ENCODE measurements at places on chromosomes 7 and 10. TPM values are rescaled to one million over a fixed set of nuclear protein-coding genes. Genes with fewer than 3 reads are reported as not detected.

Gene EIF5AL1
- under 0.01 TPM for total RNA-seq

Gene DNAJC12
- total RNA-seq: 4.5 TPM

Gene CHN2
- total RNA-seq: 96.6 TPM

Gene HABP2
- not detected for total RNA-seq

Gene GRM3
- total RNA-seq: 155 TPM

Gene CYP3A7
- total RNA-seq: not detected

Gene GPR146
- total RNA-seq: 0.82 TPM

Gene HGF
- 5.7 TPM for total RNA-seq

Gene HOXA1
- not detected for total RNA-seq

Gene FAM25C
- not detected for total RNA-seq

Gene PAPOLB
- total RNA-seq: 0.82 TPM

Gene ERVW-1
- not detected for total RNA-seq

Gene WDR86
- 49.7 TPM for total RNA-seq

Gene ZPBP
- 0.41 TPM for total RNA-seq

Gene MOSPD3
- total RNA-seq: 9.0 TPM

Gene PAPSS2
- total RNA-seq: 2.0 TPM

Gene VAX1
- total RNA-seq: 1.2 TPM

Gene CYP2C19
- total RNA-seq: 0.41 TPM

Gene LOXL4
- not detected for total RNA-seq

Gene PROSER2
- total RNA-seq: 0.41 TPM

Gene FOXP2
- total RNA-seq: 20.0 TPM

Gene SRRM3
- 6.1 TPM for total RNA-seq

Gene LSM5
- 28.9 TPM for total RNA-seq

Gene ZNF804B
- 6.9 TPM for total RNA-seq

Gene ADAM12
- total RNA-seq: 2.9 TPM

Measured in frontal cortex (tissue), 4 donors.